ENCODE measurements at places on chromosomes 12 and 14. TPM values are rescaled to one million over a fixed set of nuclear protein-coding genes. Genes with fewer than 3 reads are reported as not detected.

GRCh38 chr14:54702492-54702891 is 135.6 kb downstream of the SAMD4A start:
- DNase-seq = no peak

GRCh38 chr12:6644257-6644596 is 3.0 kb downstream of the ACRBP start:
- no peak for DNase-seq

- DNase-seq = peak; percentile 85
These were observed 80.7 kb downstream of the KDM2B start for GRCh38 chr12:121499929-121500793.

DNA sequence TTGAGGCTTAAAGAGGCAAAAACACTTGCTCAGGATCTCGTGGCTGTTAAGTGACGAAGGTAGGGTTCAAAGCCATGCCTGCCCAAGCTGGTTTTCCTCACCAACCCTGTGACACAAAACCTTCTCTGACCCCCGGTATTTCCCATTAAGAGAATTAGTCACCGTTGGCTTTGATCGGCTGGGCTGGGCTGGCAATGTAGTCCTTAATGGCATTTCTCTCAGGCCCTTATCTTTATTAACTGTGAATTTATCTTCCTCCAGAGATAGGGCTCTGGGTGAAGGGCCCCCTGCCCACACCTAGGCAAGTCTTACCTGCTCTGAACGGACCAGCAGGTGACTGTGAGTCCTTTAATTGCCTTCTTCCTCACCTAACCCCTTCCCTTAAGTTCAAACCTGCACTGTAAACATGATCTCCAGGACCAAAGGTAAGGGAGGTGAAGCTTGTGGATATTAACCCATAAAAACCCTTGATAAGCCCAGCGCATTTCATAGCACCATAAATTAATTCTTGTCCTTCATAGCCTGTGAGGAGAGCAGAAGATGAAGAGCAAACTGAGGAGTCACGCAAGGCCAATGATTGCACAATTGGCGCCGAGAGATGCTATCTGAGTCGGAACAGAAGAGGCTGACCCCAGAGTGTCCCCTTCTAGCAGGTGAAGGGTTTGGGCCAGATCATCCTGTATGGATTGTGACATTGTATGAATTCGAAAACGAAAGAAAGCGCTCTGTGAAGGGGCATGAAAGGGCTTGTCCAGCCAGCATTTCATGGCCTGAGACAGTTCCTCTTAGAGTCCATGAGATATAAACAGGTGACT is 790.8 kb upstream of the TBX3 start:
- no peak for DNase-seq

Gene AQP2
- 2.1 TPM for total RNA-seq

- no peak for DNase-seq
These were observed 95.9 kb downstream of the TTC7B start for GRCh38 chr14:90720336-90720735.

DNA sequence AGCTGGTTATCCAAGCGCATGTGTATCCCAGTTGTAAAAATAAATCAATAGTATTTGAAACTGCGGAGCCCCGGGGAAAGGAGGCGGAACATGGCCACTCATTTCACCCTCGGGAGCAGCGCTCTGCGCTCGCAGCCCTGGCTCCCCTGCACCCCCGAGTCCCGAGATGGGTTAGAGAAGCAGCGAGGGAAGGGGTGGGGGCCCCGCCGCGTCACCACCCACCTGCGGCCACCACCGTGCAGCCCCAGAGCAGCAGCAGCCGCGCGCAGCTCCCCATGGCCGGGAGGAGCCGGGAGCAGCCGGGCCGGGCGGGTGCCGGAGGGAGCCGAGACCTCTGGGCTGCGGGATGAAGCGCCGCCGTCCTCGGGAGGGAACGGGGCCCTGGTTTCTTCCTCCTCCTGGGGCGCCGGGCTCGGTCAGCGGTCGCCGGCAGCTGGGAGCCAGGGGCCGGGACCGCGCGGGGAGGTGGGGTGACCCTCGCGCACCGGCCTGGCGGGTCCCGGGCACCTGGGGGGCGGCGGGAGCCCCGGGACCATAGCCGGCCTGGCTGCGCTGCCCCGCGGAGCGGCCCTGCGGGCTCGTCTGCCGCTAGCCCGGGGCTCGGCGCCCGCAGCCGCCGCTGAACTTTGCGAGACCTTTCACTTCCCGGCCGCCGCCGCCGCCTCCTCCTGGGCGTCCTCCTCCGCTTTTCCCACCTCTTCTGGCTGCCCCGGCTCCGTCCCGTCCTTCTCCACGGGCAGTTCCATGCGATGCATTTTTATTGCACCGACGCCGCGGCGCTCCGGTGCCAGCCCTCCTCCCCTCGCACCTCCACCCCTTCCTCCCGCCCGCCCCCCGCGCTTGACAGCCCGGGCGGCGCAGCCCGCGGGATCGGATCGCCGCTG is at the start of gene NTN4:
TSS of gene NTN4 (minus strand) at position 732 of the 884 bp plus-strand sequence. CDS start at position 277, 455 bp downstream.
- DNase-seq = peak; percentile 70

DNA sequence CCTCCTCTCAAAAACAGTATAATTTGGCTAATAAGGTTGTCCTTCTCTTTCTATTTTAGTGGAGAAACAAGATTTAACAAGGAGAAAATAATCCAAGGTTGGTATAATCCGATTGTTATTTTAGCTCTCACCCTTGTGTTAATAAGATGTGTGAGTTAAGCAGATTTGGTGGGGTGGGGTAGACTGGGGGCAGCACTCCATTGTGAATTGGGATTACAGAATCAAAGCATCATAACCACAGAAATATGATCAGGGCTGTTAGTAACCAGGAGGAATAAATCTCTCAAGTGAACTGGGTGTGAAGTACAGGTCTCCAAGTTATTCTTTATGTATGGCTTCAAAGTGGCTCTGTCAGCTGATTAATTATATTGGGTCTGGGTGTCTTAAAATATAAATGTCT is 10.2 kb downstream of the TIGAR start:
- no peak for DNase-seq

Gene SOX5
- total RNA-seq = 25.6 TPM

DNA sequence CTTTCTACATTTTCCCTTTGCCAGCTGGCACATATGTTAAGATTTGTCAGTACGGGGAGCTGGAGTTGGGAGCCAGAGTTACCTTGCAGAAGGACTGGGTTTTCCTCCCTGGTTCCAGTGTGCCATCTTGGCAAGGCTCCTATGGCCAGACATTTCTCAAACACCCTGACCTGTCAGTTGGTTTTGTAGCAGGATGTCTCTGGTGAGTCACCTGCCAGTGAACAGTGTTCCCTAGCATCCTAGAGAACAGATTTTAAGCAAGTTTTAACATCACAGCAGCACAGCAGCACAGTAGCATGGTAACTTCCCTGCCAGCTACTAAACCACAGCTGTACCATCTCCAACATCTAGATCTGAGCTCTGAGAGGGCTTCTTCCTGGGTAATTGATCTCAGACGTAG is 26.2 kb upstream of the KTN1 start:
- DNase-seq = no peak

Gene LTB4R2
- total RNA-seq = 10.1 TPM

DNA sequence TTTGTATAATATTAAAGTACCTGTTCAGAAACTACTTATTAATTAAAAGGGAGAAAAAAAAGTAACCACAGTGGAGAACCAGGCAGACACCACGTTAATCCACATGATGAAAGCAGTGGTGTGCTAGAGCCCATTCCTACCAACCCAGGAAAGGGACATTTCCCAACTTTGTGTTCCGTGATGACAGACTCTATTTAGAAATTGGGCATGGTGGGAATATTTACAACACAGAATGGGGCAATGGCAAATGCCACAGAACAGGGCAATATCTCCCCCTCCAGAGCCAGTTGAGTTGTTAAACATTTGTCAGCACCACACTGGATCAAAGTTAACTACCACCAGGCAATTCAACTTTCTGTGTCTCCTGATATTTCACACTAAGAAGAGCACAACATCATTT is 1.2 kb upstream of the HIGD1C start:
- no peak for DNase-seq

DNA sequence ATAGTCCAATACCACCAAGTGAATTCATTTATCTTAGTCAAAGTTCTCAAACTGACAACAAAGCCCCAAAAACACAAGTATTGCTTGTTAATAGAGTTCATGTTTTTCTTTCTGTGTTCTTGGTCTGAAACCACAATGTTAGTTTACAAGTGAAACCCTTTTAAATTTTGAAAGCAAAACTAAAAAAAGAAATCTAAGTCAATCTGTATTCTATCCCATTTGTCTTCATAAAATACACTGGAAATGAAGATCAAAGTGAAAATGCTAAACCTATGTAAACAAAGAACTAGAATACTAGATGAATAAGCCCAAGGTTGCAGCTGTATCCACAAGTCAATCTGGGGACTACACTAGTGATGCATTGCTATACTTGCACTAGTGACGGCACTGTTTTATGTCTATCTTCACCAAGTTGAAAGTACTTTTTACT is 10.4 kb downstream of the MAP4K5 start:
- DNase-seq = no peak

Gene TAS2R9
- total RNA-seq = not detected

- no peak for DNase-seq
These were observed 276.9 kb upstream of the E2F7 start for GRCh38 chr12:77342253-77342652.

Gene PRPH
- total RNA-seq = 0.15 TPM

- DNase-seq = no peak
These were observed 24.2 kb upstream of the FAM222A start for GRCh38 chr12:109689426-109689825.

DNA sequence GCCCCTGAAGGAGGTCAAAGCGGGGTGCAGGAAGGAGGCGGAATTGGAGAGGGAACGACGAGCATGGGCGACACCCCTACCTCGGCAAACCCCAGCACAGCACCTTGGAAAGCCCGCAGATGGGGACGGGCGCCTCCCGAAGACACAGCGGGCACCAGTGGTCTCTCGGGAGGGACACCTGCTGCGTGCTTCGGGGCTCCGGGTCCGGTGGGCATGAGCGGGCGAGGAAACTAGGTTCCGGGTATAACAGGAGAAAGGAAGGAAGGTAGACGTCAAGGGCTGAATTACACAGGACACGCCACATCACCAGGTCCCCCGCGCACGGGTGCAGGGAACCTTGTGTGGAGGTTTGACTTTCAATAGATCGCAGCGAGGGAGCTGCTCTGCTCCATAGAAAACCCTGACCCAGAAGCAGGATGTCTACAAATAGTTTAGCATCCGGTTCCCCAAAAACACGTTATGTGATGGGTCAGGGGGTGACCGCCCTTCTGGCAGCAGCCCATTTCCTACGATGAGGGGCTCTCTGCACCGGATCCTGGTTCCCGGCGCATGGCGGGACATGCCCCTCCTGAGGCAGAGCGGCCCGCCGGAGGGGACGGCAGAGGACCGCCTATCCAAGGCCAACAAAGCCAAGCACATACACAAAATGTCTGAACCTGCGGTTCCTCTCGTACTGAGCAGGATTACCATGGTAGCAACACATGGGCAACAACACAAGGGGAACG is 196.9 kb downstream of the ALG10 start:
- no peak for DNase-seq

GRCh38 chr12:38588624-38589305 is 272.2 kb downstream of the ALG10B start:
- DNase-seq = no peak

GRCh38 chr14:103522649-103523574 is at the start of gene CKB:
Gene CKB (minus strand): TSS chr14:103522830. CDS start chr14:103522493, 337 bp downstream.
- DNase-seq = peak; percentile 88

- DNase-seq = no peak
These were observed 2.1 kb downstream of the AKAP6 start for GRCh38 chr14:32331206-32331605.

Gene HSPB8
- 22.3 TPM for total RNA-seq

Gene LRRC43
- total RNA-seq = 12.9 TPM

Gene ACOT4
- 1.4 TPM for total RNA-seq

DNA sequence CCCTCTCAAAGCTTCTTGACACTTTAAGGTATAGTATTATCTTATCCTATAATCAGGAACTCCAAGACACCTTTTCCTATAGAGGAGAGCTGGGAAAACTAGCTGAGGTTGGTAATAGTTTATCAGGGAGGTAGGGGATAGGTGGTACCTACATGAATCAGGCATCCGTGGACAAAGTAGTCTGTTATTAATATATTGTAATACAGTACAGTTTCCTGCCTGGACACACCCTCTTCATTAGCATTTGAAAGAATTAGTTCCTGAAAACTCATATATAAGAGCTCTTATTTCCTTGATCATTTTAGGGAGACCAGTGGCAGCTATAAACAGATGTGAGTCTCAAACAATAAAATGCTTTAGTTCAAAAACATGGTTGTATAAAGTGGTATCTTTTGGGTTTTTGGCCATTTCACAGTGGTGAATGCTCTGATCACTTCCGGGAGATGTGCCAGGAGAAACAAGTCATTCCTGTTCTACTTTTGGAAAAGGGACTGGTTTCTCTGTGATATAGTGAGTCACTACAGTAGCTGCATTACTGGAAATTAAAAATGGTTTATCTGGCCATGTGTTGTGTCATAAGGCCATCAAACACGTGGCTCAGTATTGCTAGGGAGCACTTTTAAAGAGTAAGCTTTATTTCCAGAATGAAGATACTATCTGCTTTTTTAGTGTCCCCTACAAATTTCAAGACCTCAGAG is 98.1 kb downstream of the KLRB1 start:
- no peak for DNase-seq

Gene TAS2R14
- 3.7 TPM for total RNA-seq

Gene HOXC4
- 3.3 TPM for total RNA-seq

DNA sequence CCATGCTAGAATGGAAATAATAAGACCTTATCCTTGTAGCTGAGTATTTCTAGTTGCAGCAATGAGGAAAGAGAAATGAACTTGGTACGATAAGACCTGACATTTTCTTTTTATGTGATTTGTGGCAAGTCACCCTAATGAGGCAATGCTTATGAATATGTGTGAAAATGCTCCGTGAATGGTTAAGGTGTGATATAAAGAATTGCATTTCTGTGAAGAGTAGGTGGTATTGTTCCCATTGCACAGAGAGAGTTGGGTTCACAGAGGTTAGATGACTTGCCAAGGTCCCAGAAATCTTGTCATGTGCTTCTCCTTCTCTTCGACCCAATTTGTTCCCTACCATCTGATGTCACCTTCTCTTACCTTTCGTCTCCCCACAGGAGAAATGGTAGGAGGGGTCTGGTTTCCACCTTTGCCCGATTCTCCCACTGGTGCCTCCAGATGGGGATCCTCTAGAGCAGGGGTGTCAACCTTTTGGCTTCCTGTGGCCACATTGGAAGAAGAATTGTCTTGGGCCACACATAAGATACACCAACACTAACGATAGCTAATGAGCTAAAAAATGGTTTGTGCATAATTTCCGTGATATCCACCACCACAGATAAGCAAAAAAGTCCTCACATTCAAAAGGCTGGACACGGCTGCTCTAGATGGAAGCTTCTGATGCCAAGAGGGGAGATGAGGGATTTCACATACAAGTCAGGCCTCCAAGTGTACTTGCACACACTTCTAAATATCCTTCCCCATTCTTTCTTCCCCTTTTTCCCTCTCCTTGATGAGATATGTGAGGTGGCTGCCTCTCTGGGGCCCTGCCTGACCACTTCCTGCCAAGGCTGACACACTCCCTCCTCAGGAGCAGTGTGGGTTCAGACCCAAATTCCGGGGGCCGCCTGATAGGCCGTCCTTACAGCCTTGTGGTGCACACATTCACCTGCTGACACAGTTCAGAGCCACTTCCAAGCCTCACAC is 96.1 kb downstream of the PLXNC1 start:
- no peak for DNase-seq

- no peak for DNase-seq
These were observed 3.3 kb downstream of the NCKAP5L start for GRCh38 chr12:49824895-49825294.

- DNase-seq = no peak
These were observed 872 bp downstream of the FAM177A1 start for GRCh38 chr14:35046751-35047536.

All from ovary (tissue), 10 donors.